ENCODE measurements at places on chromosomes 12 and 14.
A peak's percentile ranks its signal among the peaks of the same experiment; 100 is the strongest.

DNA sequence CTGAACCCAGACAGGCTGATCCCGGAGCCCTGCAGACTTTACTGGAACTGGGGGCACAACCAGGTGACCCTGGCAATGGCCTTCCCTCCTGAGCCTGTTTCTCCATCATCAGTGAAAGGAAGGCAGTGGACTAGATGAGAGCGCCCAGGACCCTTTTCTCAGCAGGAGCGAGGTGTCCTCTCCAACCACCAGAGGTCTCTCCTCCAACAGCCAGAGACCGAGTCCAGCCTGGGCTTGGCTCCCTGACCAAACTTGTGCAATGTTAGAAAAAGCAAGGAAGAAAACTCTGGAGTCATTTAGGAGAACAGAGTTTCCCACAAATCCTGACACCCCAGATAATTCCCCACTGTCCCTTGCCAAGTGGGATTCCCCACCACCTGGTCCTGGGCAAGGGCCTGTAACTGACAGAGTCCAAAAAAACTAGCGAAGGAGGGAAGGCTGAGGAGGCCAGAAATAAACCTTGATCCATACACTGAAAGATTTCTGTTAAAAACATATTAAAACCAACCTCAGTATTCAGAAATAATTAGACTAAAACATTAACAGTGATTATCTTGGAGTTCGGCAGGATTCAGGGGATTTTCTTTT lies 9.0 kb downstream of the RPS6KL1 start:
- DNase-seq, result no peak

DNA sequence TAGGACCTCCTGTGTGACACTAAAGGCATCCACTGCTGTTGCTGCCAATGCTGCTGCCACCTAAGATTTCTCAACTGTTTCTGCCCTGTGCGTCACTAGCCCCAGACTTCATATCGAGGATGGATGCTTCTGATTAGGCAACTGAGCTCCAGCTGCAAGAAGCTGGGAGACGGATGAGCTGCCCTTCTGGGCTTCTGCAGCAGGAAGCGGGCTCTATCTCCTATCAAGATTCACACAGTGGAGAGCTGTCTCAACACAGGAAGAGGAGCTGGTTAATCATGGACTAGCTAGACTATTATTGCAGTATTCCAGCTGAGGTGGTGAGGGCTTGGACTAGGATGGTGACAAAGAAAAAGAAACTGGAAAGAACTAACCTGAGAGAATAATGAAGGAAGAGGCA lies 59.2 kb upstream of the PELI2 start:
- no peak for DNase-seq

DNA sequence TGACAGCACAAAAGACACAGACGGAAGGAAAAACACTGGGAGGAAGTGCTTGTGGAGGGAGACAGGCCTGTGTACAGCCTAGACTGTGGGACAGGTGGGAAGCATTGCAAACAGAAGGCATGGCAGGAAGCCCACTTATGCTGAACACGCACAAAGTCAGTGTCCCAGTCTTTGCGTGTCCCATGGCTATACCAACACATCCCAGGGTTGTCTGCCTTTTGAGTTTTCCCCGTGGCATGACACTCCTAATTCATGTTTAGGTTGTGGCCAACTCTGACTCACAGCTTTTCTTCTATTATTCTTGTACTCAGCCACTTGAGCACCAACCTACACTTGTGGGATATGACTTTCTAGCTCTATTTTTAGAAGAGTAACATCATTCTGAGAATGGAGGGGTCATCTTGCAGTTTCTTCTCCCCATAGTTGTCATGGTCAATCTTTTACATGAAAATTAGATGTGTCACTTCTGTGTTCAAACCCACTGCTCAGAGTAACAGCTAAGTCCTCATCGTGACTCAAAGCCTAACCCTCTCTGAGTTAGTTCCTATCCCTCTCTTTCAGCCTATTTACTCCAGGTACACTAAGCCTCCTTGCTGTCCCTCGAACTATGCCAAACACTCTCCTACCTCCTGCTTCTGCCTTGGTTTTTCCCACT lies 27.5 kb upstream of the JPH4 start:
- peak; percentile 12 for DNase-seq

- peak; percentile 13 for DNase-seq
These were observed 21.8 kb upstream of the RNU6-8 start for GRCh38 chr14:32224737-32225377.

DNA sequence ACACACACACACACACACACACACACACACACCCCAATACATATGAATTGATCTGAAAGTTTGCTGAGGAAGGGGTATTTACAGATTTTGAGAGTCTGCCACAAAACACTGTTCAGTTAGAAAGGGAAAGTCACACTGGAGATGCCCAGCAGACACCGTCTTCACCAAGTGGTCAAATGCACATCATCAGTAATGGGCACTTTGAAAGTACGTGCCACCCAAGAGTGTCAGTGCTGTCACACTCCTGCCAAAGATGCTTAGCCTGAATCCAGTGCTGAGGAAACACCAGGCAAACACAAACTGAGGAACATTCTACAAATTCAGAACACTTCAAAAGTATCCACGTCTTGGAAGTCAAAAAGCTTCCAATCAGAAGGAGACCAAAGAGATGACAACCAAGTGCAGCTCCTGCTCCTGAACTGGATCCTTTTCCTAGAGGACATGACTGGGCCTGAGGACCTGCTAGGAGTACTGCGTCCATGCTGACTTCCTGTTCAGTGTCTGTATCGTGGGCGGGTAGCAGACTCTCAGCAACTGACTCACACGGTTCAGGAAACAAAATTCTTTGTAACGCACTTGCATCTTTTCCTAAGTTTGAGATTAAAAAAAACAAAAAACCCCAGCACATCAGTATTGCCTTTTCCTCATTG lies 18.6 kb downstream of the PSMC1 start:
- DNase-seq, result peak; percentile 35

GRCh38 chr14:75578786-75579337 lies 442 bp downstream of the FLVCR2 start:
- DNase-seq, result no peak

DNA sequence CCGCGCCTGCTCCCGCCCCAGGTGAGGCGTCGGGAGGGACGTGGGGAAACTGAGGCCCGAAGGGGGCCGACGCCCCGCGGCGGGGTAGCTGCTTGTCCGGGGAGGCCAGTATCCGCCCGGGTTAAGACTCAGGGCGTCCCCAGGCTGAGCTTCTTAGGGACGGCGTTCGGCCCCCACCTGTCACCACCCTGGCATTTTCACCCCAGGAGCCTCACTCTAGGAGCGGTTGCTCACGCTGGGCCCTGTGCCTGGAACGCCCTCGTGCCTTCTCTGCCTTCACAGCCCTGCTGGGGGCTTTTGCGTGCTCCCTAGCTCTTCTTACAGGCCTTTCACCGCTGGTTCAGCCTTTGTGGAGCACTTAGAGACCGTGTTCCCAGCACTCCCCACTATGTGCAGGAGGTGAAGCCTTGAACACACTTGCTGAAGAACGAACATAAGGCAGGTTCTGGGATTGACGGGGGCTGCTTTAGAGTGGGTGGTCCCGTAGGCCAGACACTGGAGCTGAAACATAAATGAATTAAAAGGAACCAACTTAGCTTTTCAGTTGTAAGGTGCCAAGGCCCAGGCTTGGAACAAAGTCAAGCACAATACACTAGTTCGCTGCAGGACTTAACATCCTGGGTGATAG lies 601 bp downstream of the ZNF839 start:
- peak; percentile 54 for DNase-seq

GRCh38 chr14:42130815-42131214 lies 524.1 kb downstream of the LRFN5 start:
- no peak for DNase-seq

DNA sequence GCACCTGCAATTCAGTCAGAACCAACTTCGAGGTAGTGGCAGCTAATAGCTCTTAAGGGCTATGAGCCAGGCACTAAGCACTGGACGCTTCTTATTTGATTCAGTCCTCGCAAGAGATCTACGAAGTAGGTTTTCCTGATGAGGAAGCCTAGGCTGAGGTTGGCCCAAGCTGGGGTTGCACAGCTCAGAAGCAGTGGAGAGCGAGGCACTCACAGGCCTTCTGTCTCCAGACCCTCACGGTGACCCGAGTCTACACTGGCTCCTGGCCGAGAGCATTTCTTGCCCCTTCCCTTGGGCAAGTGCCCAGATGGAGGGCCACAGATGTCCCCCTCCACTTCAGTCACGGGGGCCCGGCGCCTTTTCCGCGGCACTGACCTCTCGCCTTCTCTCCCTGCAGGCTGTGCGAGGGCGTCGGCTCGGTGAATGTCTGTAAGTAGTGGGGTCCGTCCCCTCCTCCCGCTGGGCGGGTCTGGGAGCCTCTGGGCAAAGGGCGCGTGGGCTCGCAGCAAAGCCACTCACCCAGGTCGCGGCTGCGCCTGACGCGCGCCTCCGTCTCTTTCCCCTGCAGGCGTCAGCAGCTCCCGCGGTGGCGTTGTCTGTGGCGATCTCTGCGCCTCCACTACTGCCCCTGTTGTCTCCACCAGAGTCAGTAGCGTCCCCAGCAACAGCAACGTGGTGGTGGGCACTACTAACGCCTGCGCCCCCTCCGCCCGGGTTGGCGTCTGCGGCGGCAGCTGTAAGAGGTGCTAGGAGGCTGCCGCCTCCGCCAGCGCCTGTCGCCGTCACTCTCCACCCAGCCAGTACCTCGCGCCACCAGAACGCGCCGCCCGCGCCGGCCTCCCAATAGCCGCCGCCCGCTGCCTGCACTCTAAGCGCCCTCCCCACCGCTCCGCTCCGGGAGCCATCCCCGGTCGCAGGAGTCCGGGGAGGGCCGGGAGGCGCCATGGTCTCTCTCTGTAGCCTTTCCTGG lies 13.1 kb downstream of the KRT83 start:
- peak; percentile 47 for DNase-seq

DNA sequence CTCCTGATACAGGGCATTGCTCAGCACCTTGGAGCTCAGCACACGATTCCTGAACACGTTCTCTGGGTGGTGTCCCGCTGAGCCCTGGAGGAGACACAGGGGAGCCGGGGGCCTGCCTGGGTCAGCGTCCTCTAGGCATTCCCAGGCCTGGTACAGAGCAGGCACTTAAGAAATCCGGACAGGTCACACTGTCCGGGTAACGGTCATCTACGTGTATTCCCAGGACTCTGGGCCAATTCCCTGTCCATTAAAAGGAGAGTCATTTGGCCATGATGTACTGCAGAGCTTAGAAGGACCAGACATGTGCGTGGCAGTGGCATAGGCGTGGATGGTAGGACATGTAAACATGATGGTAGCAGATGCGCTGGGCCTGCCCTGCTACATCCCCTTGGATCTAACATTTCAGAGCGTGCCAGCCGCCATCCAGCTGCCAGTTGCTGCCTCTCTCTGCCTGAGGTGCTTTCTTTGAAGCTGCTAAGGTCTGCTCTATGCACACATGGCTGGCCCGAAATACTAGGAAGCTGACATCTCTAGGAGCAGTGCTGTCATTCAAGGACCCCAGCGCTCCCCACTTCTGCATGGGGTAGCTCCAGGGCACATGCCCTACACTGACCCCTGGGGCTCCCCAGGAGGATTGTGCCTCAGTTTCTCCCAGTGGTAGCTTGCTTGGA lies 273.1 kb upstream of the RTL1 start:
- no peak for DNase-seq

DNA sequence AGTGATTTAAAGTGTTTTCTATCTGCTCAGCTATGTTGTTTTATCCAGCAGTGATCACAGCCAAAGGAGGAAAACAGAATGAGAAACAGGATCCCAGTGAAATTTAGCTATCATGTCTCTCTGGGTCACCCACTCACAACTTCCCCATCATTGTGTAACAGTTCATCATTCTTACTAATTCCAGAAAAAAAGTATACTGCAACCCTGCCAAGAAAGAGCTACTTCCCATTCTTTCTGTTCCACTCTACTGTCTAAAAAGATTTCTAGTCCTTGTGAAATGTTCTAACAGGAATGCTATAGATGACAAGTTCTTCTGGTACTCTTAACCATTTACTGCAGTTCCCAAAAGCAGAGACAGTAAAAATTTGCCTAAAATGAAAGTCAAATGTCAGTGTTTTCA lies 39.2 kb upstream of the CD163 start:
- DNase-seq, result no peak

DNA sequence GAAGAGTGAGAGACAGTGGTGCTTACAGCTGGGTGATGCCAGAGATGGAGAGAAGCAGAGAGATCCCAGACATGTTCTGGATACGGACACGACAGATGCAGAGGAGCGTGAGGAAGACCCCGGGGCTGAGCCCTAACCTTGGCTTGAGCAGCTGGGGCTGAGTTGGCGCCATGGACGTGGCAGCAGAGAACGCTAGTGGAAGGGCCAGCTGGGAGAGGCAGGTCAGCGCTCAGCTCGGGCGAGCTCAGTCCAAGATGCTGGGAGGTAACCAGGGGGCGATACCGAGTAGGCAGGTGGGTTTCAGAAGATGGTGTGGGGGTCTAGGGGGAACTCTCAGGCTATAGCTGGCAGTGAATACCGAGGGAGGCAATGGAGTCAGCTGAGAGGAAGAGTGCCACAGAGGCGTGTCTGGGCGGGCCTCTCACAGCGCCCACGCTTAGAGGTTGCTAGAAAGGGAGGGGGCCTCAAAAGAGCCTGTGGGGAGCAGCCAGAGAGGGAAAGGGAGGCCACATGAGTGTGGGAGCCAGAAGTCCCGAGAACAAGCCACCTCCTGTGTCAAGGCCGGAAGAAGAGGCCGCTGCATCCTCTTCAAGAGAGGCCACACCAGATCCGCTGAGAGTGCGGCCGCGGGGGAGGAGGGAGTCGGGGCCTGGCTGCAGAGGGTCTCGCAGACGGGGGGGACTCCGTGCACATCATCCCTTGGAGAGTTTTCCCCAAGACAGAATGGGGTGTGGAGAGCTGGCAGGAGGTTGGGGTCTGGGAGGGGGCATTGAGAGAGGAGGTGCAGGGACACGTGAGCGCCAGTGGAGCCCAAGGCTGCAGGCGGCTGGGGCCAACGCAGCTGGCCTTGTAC lies 57.0 kb upstream of the DIO3 start:
- no peak for DNase-seq

- no peak for DNase-seq
These were observed 532 bp upstream of the PRKD1 start for GRCh38 chr14:29928117-29928640.

- DNase-seq, result no peak
These were observed 10.5 kb upstream of the ZDHHC22 start for GRCh38 chr14:77151918-77152588.

DNA sequence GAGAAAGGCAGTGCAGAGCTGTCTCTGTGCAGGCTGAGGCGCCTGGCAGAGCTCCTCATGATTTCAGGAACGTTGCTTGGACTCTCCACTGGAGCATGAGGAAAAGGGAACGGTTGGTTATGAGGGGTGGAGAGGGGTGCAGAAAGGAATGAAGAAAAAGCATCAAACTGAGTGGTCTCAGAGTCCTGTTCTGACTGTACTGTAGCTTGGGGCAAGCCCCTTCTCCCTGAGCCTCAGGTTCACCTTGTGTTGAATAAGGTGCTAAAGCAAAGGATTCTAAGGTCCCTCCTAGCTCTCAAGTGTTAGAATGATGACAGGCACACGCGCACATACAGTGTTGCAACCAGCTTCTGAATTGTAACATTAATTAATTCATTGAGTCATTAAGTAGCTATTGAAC lies 125.2 kb upstream of the PARP11 start:
- no peak for DNase-seq

DNA sequence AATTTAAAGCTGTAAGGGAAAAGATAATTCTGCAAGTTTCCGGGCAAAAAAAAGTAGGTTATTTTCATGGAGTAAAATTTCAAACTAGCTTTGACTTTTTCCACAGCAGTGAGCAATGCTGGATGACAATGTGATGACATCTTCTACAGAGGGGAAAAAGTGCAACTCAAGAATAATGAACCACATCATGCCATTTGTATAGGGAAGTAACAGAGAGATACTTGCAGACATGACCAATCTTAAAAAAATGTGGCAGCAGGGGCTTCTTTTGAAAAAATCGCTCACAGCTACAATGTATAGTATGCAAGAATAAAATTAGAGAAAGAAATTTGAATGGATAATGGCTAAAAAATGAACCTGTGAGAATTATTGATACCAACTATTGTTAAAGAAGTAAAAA lies 115.5 kb downstream of the DHRS2 start:
- DNase-seq, result no peak

GRCh38 chr12:130700492-130701401 lies 15.4 kb downstream of the RIMBP2 start:
- no peak for DNase-seq
